ENCODE measurements at places on chromosomes 2 and 18. TPM values are rescaled to one million over a fixed set of nuclear protein-coding genes. Genes with fewer than 3 reads are reported as not detected.

DNA sequence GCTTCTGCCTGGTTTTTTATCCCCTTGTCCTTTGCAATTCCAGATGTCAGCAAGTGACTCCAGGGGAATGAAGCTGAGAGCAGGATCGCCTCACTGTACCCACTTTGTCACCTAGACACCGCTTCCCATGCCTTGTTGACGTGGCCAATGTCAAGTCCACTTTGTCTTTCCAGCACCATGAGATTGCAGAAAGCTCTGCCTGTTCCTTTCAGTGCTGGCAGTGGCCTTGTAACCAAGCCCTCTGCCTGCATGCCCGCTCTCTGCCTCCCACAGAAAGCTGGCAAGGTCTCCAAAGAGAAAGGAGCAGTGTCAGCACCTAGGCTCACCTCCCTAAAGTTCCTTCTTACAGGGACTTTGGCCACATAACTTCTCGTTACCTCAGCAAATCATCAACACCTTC lies 282.2 kb upstream of the ST6GAL2 start:
- H3K36me3 ChIP-seq, result no peaks in the 10 kb centered on the region
- no peak overlapping the region for H3K27ac ChIP-seq
- no peak for DNase-seq
- H3K4me1 ChIP-seq, result no peaks in the 10 kb centered on the region
- no peak overlapping the region for H3K4me3 ChIP-seq

DNA sequence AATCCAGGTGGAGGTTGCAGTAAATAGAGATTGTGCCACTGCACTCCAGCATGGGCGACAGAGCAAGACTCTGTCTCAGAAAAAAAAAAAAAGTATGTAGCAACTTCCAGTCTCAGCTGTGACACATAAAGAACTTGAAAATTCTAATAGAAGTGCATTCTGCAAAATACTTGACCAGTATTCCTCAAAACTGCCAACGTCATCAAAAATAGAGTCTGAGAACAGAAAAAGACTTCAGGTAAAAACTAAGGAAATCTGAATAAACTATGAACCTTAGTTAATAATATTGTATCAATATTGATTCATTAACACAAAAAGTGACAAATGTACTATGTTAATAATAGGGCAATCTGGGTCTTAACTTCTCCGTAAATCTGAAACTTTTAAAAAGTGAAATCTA lies 76.7 kb upstream of the WDR75 start:
- no peaks in the 10 kb centered on the region for H3K36me3 ChIP-seq
- H3K27ac ChIP-seq, result no peak overlapping the region
- peaks cover 4% of the 10 kb centered on the region for H3K4me1 ChIP-seq
- no peak for DNase-seq

DNA sequence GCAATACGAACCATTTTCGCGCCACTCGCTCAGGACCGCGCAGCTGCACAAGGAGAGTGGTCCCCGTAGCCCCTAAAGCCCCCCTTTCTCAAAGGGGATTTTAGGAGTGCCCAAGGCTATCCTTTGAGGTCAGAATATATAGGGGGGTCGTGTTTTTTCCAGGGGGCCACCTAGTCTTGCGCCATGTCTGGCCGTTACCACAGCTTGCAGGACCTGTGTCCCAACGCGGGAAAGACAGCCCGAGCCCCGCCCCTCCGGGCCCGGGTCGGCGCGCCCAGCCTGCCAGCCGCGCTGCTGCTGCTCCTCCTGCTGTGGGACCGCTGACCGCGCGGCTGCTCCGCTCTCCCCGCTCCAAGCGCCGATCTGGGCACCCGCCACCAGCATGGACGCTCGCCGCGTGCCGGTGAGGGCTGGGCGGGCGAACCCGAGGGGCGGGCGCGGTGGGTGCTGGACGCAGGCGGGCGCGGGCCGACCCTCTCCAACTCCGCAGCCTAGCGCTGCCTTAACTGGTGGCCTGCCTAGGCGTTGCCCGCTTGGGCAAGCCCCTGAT lies at the start of gene CDCA7:
TSS of gene CDCA7 (plus strand) at position 291 of the 550 bp plus-strand sequence. CDS start at position 383, 92 bp downstream.
- H3K36me3 ChIP-seq, result no peaks in the 10 kb centered on the region
- no peaks in the 10 kb centered on the region for H3K27me3 ChIP-seq
- peak within 1 kb of the TSS; percentile 95 for H3K4me3 ChIP-seq
- peaks cover 22% of the 10 kb centered on the region for H3K4me1 ChIP-seq

GRCh38 chr2:82230406-82230805 lies 1925.9 kb upstream of the LRRTM1 start:
- no peaks in the 10 kb centered on the region for H3K27me3 ChIP-seq
- no peak overlapping the region for H3K27ac ChIP-seq
- no peaks in the 10 kb centered on the region for H3K36me3 ChIP-seq
- H3K4me3 ChIP-seq, result no peak overlapping the region
- H3K4me1 ChIP-seq, result no peaks in the 10 kb centered on the region

DNA sequence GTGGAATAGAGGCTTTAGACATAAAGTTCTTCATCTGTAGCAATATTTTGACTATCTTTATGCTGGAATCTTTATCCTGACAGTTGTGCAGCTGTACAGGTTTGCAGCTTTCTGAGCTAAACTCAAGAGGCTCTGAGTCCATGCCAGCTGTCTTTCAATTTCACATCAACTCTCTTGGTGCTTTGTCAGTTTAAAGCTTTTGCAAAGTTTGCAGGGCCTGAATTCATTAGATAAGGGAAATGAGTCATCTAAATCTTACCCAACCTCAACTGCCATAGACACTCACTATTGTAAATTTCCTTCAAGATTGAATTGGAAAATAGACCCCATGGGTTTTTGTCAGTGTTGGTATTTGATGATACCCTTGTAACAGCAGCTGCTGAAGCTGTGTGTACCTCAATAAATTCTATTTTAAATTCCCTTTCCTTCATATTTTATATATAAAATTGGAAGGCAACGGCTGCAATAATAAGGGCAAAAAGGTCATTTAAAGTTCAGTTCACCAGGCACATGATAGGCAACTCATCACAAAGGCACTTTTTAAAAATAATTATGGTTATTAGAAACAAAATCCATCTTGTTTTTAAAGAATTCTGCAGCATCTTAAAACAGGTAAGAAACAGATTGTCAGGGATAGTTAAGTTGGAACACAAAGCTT lies 169.9 kb upstream of the SLC39A10 start:
- H3K27me3 ChIP-seq, result no peaks in the 10 kb centered on the region
- DNase-seq, result no peak
- H3K27ac ChIP-seq, result no peak overlapping the region
- no peaks in the 10 kb centered on the region for H3K4me1 ChIP-seq

DNA sequence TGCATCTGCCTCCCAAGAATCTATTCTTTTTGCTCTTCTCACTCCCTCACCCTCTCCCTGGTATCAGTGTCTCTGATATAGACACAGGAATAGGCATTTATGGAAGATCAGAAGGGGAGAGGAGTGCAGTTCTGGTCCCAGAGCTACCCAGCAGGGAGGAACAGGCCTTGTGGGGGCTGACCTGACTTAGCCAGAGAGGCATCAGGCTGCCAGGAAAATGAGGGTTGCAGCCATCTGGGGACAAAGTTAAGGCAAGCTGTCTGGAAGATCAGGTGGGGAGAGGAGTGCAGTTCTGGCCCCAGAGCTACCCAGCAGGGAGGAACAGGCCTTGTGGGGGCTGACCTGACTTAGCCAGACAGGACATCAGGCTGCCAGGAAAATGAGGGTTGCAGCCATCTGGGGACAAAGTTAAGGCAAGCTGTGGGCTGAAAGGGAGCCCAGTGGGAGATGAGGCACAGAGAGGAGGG lies 69.9 kb upstream of the HK2 start:
- peaks cover 30% of the 10 kb centered on the region for H3K4me1 ChIP-seq
- no peak overlapping the region for H3K27ac ChIP-seq
- H3K27me3 ChIP-seq, result no peaks in the 10 kb centered on the region
- no peak for DNase-seq

DNA sequence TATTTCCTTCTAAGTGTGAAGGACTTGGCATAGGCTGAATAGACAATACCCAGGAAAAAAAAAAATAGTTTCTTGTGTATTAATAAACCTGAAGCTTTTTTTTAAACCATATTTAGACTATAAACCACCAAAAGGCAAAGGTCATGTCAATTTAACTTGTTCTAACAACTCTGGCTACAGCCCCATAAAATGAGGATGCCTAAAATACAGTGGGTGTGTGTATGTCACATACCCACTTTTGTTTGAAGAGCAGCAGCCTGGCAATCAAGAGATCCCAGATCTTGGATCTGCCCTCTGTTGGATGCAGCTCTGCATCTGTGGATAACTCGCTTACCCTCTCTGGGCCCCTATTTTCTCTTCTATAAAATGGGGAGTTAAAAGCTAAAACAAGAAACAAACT lies 65.4 kb downstream of the SATB2 start:
- H3K4me3 ChIP-seq, result no peak overlapping the region
- no peaks in the 10 kb centered on the region for H3K36me3 ChIP-seq
- H3K27ac ChIP-seq, result no peak overlapping the region
- H3K4me1 ChIP-seq, result no peaks in the 10 kb centered on the region
- no peaks in the 10 kb centered on the region for H3K27me3 ChIP-seq
- DNase-seq, result no peak

GRCh38 chr2:10014418-10015190 lies 28.7 kb upstream of the KLF11 start:
- no peaks in the 10 kb centered on the region for H3K4me1 ChIP-seq
- H3K36me3 ChIP-seq, result no peaks in the 10 kb centered on the region

DNAH6 gene
- 0.70 TPM for total RNA-seq

DYSF gene
- 1.7 TPM for total RNA-seq

QPCT gene
- 4.7 TPM for total RNA-seq

TCF23 gene
- not detected for total RNA-seq

FEV gene
- not detected for total RNA-seq
